Transverse colon (tissue), 4 donors: ENCODE measurements at places on chromosomes 2 and 18. TPM values are rescaled to one million over a fixed set of nuclear protein-coding genes. Genes with fewer than 3 reads are reported as not detected.

Gene FAM124B
- 0.60 TPM for total RNA-seq

GRCh38 chr18:38635709-38636430, 1070.3 kb upstream of the CELF4 start:
- DNase-seq, result no peak

Gene BCL11A
- 19.3 TPM for total RNA-seq

Gene PKDCC
- 85.5 TPM for total RNA-seq

DNA sequence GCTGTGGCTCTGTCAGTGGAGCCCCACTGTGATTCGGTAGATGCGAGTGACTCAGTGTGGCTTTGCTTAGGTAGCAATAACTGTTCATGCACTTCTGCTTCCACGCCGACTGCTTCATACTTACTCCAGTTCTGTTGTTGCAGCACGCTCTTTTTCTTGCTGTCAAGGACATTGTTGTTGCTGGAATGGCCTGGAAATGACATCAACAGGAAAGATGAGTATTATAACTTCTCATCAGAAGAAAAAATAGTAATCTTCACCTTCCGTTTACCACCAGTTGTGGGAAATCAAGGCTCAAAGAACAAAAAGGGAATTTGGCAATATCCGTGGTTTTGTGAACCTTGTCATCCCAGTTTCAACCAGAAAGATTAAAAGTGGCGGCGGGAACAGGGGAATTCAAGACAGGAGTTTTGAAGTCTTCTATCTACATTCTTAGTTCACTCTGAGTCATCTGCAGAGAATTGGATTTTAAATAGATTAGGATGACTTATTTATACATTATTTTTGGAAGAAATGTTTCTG, 8.3 kb downstream of the TM4SF20 start:
- no peak for DNase-seq

DNA sequence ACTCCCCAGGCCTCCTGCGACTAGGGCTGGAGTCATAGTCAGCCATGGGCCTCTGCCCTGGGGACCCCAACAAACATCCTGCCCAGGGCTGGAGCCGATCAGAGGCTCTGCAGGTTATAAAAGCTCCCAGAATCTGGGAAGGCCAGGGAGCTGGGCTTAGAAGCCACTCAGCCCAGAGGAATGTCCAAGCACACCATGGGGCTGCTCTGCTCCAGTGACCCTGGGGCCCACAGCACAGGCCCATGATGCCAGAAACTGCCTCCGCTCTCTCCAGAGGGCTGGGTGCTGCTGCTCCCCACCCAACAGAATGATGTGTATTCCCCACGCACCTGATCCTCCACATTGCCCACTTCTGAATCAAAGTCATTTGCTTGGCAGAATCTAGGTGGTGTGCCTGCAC, 88.5 kb downstream of the ARMC9 start:
- no peak for DNase-seq

GRCh38 chr2:19936203-19936602, 34.4 kb upstream of the TTC32 start:
- no peak for DNase-seq

GRCh38 chr2:127416506-127417001, 1.7 kb upstream of the PROC start:
- DNase-seq, result no peak

DNA sequence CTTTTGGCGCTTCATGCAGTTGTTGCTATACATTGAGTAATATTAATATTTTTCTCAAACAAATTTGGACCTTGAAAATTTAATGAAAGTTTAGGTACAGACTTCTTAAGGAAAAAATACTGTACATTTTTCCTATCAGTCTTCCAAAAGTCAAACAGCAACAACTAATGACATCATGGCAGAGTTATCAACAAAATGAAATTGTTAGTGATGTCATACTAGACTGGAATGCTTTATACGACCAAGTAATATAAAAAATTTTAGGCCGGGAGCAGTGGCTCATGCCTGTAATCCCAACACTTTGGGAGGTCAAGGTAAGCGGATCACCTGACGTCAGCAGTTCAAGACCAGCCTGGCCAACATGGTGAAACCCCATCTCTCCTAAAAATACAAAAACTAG, 12.0 kb upstream of the STPG4 start:
- no peak for DNase-seq

- no peak for DNase-seq
Measured at GRCh38 chr2:200042102-200042735, 86.8 kb downstream of the MAIP1 start.

- DNase-seq, result no peak
Measured at GRCh38 chr2:219466816-219467735, 31.6 kb upstream of the GMPPA start.

GRCh38 chr18:57581301-57581934, 5.1 kb downstream of the FECH start:
- peak; percentile 29 for DNase-seq

DNA sequence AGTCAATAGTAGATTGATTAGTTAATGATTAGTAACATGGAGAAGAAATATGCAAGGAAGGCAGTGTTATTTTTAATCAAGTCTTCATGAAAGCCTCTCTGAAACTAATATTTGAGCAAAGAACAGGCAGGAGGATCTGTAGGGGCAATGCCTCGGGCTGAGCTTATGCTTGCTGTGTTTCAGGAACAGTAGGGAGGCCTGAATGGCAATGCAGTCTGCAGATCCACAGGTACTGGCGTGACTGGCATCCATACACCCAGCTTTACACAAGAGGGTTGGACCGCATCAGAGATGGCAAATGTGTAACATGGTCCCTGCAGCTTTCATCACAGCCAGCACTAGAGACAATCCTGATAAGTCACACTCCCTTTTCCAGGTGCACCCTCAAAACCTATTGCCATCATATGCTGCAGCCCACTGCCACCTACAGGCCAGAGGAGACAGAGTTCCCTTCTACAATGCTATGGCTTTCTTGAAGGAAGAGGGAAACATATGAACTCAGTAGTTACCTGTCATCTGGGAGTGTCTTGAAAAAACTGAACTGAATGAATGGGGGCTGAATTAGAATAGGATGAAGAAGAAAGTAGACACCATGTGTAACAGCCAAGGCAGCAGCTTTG, 582.4 kb upstream of the RAB6C start:
- DNase-seq, result no peak

GRCh38 chr18:60215432-60215831, 157.1 kb downstream of the MC4R start:
- no peak for DNase-seq

DNA sequence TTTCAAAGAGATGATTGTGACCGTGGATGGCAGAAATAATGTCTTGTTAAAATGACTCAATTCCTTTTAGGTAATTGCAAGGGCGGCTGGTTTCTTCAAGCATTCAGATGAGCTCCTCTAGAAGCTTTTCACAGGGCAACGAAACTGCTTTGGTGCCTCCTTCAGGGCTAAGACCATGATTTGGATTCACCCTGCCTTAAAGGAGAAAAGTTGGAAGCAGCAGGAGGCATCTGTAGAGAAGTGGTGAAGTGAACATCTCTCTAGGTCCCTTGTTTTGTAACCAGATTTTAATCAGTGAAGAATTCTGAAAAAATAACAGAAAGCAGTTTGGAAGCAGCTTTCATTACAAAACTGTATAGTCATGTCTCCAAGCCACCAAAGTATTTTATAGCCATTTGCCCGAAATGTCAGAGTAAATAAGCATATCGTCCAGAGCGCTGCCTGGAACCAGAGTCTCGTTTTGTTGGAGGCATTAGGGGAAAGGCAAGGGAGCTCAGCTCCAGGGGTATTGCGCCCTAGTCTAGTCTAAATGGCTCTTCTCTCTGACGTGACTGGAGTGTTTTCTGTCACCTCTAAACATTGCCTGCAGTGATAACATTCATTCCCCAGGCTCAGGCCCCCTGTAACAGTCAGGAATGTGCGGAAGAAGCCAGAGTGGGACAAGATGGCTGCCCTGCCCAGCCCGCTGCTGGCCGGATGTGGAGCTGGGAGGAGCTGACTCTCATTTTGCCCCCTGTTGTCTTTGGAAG, 57.8 kb upstream of the ITGB6 start:
- DNase-seq, result no peak

- no peak for DNase-seq
Measured at GRCh38 chr18:43192408-43192807, 76.9 kb upstream of the RIT2 start.

GRCh38 chr2:175304541-175304940, 123.0 kb upstream of the ATP5MC3 start:
- DNase-seq, result no peak

DNA sequence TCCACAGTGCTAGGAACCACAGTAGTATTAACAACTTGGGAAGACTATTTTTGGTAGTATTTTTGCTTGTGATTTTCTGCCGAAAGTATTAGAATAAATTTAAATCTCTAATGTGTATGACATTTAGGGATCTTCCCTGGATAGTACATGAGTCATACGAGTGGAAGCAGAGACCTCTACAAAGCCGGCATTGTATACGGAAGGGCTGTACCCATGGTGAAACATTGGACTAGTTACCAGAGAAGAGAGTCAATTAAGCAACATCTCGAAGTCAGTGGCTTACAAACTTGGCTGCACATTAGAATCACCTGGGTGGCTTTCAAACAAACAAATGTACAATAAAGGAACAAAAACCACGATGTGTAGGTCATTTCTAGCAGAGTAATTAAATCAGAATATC, 1131.7 kb upstream of the LRRTM1 start:
- DNase-seq, result no peak

DNA sequence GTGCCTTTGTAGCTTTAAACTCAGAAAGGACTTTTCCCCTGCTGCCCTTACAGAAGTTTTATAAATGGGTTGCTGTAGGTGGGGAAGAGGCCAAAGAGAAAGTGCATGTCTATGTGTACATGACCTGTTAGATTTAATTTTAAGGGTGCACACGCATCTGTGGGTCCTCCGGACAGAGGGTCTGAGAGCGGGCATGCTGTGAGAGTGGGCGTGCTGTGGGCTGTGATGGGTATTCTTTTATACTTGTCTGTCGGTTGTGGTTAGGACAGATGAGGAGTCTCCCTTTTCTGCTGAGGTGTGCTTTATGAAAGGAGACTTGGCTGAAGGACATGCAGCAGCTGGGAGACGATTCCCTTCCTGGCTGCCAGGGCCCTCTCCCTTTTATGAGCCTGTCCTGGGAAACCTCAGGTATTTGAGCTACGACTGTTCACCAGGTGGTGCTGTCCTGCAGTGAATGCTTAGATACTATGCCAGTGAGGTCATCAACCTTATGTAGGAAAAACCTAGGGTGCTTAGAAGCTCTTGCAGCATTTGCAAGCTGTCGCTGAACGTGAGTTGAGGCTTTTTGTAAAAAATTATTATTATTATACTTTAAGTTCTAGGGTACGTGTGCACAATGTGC, 67.5 kb downstream of the TANC1 start:
- peak; percentile 70 for DNase-seq

GRCh38 chr2:205911306-205911705, 174.7 kb downstream of the INO80D start:
- DNase-seq, result no peak

GRCh38 chr2:60163691-60164090, 389.8 kb downstream of the BCL11A start:
- DNase-seq, result no peak

Gene FAM161A
- not detected for total RNA-seq

DNA sequence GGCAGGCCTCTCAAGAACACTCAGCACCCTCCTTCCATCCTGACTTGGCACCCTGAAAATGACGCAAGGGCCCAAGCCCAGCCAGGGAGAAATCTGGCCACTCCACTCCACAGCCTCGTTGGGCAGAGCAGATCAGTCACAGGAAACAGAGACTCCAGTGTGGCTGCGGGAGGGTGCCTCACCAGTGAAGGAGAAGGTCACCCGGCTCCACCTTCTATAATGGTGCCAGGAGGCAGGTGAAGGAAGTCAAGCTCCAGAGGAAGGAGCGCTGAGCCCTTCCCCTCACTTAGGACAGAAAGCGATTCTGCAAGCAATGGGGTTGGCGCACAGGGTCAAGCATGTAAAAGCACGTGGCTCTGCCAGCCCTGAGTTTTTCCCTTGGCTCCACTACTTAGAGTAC, 35.3 kb downstream of the CRACDL start:
- DNase-seq, result no peak

GRCh38 chr18:9709304-9709877, 1.3 kb downstream of the RAB31 start:
- DNase-seq, result no peak

Gene VWA3B
- 0.41 TPM for total RNA-seq

DNA sequence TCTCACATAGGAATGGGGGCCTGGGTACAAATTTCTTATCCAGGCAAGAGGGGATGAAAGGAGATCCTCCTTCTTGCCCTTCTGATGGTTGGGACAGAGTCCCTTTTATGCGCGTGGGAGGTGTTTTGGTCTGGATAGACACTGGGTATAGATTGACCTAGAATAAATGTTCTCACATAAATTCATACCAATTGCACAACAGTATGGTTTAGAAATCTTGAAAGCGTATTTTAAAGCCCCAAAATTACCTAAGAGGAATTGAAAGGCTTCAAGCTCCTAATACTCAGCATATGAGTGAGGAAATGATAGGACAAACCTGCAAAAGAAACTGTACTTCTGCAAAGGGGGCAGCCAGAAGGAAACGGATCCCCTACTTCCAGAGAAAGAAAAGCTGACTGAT, 2.6 kb upstream of the BCL2 start:
- DNase-seq, result no peak

Gene VIL1
- 177 TPM for total RNA-seq

GRCh38 chr2:88859461-88859860, 168.0 kb downstream of the RPIA start:
- no peak for DNase-seq

Gene G6PC2
- total RNA-seq, result not detected

Gene ACKR3
- 4.2 TPM for total RNA-seq

Gene PIKFYVE
- 14.2 TPM for total RNA-seq

Gene SLC8A1
- 44.5 TPM for total RNA-seq

Gene HSBP1L1
- 127 TPM for total RNA-seq

Gene IL1RN
- 10.0 TPM for total RNA-seq

Gene KIF5C
- total RNA-seq, result 3.2 TPM

Gene STK17B
- 79.7 TPM for total RNA-seq

Gene THSD7B
- 0.27 TPM for total RNA-seq

Gene NOSTRIN
- total RNA-seq, result 44.5 TPM

GRCh38 chr2:85243101-85244072, 84.4 kb downstream of the TGOLN2 start:
- DNase-seq, result peak; percentile 39

Gene DNER
- 2.0 TPM for total RNA-seq

DNA sequence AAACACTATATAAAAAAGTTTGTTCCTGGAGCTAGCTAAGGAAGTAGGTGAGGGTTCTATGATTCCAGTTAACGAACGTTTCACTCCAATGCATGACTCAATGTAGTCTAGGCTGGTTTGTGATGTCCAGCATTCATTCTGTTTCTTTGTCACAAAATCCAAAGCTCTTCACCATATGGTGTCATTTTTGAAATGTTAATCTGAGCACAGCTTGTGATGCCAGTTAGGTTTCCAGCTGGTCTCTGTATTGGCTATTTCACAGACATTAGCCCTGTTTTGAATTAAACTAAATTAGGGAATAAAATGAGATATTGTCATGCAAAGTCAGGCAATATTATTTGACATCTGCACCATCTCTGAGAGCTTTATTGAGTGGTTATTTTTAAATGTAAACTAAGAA, 159.4 kb downstream of the RBM43 start:
- no peak for DNase-seq

GRCh38 chr2:99900556-99900955, 241.8 kb downstream of the AFF3 start:
- no peak for DNase-seq

Gene GNLY
- total RNA-seq, result not detected

- DNase-seq, result peak; percentile 57
Measured at GRCh38 chr2:46008091-46008870, 288.9 kb upstream of the EPAS1 start.

Gene ECEL1
- total RNA-seq, result not detected

GRCh38 chr2:179479947-179480346, 215.3 kb upstream of the SESTD1 start:
- no peak for DNase-seq

Gene HNMT
- 64.9 TPM for total RNA-seq

Gene HOXD1
- 12.9 TPM for total RNA-seq
